HFFc6 (cell line): ENCODE measurements at places on chromosomes 5 and 9.

DNA sequence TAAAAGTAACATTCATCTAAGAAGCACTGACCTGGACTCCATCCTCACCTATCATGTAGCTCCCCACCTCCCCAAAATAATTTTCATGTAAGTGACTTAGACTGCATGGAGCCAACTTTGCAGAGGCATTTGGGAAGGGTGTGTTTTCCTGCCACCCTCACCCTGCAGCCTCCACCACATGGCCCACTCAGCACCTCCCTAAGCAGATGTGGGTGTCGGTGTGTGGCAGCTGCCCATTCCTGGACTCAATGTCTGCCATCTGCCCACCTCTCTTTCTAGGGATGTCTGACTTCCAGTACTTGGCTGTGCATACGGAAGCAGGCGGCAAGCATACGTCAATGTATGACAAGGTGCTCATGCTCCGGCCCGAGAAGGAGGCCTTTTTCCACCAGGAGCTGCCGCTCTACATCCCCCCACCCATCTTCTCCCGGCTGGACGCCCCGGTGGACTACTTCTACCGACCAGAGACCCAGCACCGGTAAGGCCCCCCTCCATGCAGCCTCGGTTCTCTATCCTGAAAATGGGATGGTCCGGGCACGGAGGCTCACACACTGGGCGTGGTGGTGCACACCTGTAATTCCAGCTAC is 12.7 kb downstream of the GTF3C5 start:
- DNase-seq = no peak

DNA sequence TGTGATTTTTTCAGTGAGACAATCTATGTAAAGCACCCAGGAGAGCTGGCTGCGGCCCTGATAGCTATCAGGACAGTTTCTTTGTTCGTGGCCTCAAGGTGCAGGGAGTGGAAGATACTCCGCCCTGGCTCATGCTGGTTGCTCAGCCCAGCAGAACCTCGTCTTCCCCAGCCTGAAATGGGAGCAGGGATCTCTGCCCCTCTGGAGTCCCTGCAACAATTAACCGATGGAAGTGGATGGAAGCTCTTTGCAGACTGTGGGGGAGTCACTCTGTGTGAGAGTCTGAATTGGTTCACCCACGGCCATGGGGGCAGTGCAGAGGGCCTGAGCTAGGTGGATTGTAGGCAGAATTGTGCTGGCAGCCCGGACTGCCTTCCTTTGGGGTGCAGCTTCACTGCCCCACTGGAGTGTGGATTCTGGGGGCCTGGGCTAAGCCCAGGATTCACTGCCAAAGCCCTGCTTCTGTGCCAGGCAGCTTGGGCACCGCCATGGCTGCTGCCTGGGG is 2.8 kb downstream of the AIF1L start:
- no peak for DNase-seq

DNA sequence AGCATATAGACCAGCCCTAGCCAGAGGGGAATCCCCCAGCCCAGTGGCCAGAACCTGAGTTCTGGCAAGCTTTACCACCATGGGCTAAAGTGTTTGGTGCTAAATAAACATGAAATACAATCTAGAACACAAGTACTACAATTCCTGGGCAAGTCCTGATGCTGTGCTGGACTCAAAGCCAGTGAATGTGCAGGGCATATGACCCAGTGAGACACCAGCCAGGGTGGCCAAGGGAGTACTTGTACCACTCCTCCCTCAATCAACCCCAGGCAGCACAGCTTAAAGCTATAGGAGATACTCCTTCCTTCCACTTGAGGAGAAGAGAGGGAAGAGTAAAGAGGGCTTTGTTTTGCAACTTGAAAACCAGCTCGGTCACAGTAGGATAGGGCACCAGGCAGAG is 63.6 kb downstream of the SSBP2 start:
- no peak for DNase-seq

DNA sequence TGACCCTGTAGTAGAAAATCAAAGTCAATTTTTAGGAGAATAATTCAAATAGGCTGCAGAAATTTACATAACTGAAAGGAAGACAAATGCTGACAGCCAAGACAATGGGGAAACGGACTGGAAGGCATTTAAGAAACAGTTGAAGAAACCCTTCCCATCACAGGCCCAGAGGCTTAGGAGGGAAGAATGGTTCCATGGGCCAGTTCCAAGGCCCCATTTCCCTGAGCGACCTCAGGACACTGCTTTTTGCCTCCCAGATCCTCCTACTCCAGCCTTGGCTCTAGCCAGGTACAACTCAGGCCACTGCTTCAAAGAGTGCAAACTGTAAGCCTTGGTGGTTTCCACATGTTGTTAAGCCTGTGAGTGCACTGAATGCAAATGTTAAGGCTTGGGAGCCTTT is 184.1 kb upstream of the SGCD start:
- no peak for DNase-seq

DNA sequence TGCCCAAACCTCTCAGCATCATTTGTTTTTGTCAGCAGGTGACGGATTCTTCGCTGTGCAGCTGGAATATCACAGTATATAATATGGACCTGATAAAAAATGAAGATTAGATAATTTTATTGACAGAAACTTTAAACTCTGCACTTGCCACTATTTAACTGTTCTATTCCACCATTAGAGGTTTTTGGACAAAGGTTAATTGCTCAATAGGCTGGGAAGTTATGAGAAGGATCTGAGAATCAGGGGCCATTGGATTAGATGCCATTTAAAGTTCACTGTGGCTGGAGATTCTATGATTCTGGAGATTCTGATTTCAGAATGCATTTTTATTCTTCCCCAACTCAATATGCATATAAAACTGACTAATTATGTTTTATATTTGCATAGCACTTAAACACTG is 59.8 kb upstream of the ANXA1 start:
- DNase-seq = no peak

DNA sequence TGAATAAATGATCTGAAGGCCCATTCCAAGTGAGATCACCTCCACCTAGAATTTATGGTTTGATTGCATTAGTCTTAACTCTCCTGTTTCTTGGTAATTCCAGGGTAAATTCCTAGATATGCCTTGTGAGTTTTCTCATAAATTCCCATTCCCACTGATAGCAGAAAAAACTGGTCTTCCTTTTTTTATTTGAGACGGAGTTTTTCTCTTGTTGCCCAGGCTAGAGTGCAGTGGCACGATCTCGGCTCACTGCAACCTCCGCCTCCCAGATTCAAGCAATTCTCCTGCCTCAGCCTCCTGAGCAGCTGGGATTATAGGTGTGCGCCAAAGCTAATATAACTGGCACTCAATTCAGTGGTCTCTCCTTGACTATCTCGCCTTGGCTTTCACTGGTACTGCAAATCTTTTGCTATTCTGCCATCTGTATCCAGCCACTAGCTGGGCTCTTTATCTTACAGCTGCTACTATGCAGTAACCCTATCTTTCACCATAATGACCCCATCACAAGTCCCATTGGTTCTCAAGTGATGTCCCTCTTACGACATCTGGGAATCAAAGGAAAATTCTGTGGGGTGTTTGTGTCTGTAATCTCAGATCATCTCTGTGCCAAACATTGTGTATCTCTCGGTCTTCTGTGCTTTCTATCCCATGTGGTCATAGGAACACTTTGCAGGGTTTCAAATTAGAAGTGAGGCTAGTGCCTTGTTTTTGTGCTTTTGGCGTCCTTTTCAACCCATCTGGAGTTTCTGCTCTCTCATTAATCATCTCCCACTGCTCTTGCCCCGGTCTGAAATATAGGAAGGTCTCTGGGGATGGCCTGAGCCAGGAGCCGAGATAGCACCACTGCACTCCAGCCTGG is 14.4 kb downstream of the HNRNPK start:
- no peak for DNase-seq

GRCh38 chr5:92769978-92770377 is 811.0 kb downstream of the NR2F1-AS1 start:
- DNase-seq = peak; percentile 65
